ENCODE measurements at places on chromosomes 5 and 9. TPM values are rescaled to one million over a fixed set of nuclear protein-coding genes. Genes with fewer than 3 reads are reported as not detected.

Gene SHOC1
- 0.62 TPM for polyA plus RNA-seq

Gene SLIT3
- 11.9 TPM for polyA plus RNA-seq

Gene PCDHB9
- polyA plus RNA-seq = 0.21 TPM

Gene ANKRD55
- 1.8 TPM for polyA plus RNA-seq

Gene PCDHB14
- polyA plus RNA-seq = 5.4 TPM

Data from Purkinje cell (primary cell).